SJSA1 (cell line): ENCODE measurements at places on chromosomes 2 and 18.

DNA sequence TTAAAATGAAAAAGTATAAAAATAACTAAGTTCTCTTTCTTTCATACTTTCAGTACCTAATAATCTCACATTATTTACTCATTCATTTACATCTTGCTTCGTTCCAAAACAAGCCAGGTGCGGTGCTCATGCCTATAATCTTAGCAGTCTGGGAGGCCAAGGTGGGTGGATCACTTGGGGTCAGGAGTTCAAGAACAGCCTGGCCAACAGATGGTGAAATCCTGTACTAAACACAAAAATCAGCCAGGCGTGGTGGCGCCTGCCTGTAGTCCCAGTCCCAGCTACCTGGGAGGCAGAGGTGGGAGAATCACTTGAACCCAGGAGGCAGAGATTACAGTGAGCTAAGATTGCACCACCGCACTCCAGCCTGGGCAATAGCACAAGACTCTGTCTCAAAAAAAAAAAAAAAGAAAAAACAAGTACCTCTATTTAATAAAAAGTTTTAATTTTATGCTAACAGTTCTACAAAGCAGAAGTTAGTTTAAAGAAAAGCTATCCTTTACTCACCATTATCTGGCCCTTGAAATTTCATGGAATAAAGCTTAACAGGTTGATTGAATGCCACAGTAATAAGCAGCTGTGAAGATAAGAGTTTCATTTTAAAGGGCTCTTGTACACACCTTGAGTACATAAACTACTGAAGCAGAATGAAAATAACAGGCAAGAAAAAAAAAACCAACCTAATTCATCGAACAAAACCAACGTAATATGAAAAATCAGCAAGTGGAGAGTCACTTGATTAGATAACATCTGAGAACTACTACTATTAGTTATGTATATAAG lies 22.5 kb downstream of the TXNL1 start:
- no peak for DNase-seq

- DNase-seq = no peak
These were observed 80.8 kb upstream of the WIPF1 start for GRCh38 chr2:174678395-174678794.

DNA sequence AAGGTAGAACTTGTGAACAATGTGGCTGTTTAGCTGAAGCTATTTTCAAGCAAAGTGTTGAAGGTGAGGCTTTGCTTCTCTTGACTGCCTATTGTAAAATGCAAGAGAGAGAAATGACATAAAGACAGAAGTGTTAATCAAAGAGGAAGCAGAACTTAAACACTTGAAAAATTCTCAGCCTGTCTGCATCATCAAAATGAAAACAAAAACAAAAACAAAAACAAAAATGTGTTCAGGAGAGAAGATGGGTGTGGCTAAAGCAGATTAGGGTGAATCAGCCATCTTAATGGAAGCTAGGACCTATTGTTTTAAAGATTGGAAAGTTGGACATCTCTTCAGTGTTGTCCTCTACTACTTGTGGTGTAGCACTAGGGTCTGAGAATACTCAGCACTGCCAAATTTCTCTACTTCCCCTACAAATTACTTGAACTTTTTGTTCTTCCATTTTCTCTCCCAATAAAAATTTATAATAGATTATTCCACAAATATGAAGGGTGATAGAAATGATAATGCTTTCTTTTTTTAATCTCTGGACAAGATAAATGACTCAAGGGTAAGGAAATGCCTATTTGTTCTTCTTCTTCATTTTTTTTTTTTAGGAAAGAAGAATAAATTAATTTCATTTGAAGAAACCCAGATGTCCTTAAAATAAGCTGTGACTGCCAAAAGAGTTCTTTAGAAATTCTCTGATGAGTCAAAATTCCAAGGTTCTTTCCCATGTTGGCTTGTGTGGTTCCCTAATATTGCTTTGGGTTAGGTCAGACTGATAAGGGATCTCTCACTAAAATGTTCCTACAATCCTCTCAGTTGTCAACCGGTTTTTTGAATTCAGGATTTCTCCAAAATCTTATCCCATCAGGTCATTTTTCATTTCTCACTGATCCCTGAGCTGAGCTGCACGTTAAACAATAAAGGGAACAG lies 571.2 kb upstream of the ZEB2 start:
- DNase-seq = no peak

- no peak for DNase-seq
These were observed 213.8 kb downstream of the DSC3 start for GRCh38 chr18:30828700-30829099.

DNA sequence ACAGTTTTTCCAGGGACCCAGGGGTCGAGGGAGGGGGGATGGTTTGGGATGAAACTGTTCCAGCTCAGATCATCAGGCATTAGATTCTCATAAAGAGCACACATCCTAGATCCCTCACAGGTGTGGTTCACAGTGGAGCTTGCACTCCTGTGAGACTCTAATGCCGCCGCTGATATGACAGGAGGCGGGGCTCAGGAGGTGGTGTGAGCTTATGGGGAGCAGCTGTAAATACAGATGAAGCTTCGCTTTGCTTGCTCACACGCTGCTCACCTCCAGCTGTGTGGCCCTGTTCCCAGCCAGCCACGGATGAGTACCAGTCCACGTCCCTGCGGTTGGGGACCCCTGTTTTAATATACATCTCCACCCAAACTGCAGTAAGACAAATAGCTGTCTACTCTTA lies 204.2 kb downstream of the AGAP1 start:
- DNase-seq = no peak

- no peak for DNase-seq
These were observed 80.2 kb downstream of the CLHC1 start for GRCh38 chr2:55151733-55152433.

DNA sequence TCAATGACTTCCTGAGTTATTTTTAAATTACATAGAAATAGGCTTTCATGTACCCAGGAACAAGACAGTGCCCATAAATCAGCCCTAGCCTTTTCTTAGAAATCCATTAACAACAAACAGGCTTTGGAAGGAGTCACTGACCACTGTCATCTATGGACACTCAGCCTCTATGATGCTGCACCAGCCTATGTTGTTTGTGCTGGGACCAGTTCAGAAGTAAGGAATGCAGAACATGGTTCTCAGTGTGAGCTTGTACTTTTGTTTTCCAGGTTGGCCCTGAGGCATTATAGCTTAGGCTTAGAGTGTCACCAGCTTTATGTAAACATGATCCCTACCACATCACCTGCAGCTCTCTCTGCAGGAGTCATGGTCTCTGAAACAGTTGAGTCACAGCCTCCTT lies 335.7 kb upstream of the CDH7 start:
- no peak for DNase-seq

GRCh38 chr2:30366199-30366691 lies 80.8 kb upstream of the LCLAT1 start:
- DNase-seq = peak; percentile 86

GRCh38 chr18:68940039-68940438 lies 142.2 kb downstream of the CCDC102B start:
- DNase-seq = no peak

DNA sequence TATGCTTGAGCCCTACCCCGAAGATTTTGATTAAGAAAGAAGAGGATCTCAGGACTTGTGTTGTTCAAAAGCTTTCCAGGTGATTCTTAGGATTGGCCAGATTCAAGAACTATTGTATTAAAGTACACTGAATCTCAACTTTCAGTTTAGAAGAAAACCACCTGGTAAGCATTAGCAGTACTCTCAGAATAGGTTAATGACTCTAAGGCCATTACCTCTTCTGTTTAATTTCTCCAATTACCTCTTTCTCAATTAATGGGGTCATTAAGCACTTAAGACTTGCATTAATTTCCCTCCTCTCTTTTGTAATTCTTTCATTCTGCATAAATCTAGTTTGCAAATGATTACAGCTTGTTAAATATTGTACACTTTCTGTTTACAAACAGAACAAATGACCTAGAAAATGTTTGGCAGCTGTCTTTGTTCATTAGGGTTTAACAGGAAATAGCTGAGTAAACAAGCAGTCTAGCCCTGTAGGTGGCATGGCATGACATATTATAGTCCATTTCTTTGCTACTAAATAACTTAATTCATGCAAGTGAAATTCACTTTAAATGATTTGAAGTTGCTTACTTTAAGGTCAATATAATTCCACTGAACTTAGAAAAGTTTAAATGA lies 20.4 kb upstream of the TDRD15 start:
- no peak for DNase-seq

- DNase-seq = no peak
These were observed 119.5 kb downstream of the NEB start for GRCh38 chr2:151614606-151615306.

DNA sequence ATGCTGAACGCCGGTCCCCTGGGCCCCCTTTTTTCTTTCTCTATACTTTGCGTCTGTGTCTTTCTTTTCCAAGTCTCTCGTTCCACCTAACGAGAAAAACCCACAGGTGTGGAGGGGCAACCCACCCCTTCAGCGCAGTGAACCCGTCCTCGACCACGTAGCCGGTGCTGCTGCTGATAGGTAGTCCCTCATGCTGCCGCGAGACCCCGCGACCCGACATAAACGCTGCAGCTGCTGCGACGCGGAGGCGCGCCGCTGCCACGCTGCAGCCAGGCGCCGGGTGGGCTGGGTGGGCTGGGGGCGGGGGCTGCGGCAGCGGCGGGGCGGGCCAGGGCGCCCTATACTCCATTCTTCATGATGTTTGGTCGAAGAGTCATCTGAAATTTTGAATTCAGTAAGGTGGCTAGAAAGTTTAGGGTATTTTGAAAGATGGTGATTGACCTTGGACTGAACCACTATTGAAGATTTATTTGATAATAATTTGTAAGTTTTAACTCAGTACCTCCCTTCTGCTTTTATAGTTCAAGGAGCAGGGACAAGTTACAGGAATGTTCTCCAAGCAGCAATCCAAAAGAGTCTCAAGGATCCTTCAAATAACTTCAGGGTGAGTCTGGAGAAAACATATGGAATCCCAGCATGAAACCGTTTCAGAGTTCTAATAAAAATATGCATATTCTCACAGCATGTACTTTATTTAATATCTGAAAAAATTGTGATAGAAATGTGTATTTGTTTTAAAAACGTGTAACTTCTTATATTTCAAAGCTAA lies 24.1 kb downstream of the CFLAR start:
- DNase-seq = no peak

GRCh38 chr2:85830645-85831044 lies 58.1 kb downstream of the ST3GAL5 start:
- DNase-seq = no peak

GRCh38 chr2:29360016-29360784 lies 245.0 kb downstream of the CLIP4 start:
- no peak for DNase-seq

DNA sequence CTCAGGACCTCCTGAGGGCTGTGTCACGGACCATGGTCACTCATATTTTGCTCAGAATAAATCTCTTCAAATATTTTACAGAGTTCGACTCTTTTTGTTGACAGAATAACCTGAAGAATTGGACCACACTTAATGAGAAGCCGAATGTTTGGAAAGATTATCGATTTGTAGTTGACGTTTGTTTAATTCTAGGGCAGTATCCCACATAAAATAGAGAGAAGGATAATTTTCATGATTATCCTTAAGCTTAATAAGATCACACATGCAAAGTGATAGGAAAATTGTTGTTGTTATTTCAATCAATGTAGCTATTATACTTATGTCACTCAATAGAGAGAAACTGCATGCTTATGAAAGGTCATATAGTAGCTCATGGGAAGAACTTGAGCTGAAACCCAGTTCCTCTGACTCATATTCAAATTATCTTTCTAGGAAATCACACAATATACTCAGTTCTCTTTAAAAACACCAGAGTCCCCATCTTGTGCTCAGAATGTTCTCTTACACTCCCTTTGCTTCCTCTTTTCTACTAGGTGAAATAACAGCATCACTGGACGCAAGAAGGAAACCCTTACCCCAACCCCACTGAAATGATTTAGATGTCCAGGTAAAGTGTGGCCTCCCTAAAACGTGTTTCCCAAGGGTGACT lies 982.1 kb downstream of the TSN start:
- DNase-seq = no peak

- DNase-seq = no peak
These were observed 98.8 kb upstream of the TAF1B start for GRCh38 chr2:9744256-9745004.

DNA sequence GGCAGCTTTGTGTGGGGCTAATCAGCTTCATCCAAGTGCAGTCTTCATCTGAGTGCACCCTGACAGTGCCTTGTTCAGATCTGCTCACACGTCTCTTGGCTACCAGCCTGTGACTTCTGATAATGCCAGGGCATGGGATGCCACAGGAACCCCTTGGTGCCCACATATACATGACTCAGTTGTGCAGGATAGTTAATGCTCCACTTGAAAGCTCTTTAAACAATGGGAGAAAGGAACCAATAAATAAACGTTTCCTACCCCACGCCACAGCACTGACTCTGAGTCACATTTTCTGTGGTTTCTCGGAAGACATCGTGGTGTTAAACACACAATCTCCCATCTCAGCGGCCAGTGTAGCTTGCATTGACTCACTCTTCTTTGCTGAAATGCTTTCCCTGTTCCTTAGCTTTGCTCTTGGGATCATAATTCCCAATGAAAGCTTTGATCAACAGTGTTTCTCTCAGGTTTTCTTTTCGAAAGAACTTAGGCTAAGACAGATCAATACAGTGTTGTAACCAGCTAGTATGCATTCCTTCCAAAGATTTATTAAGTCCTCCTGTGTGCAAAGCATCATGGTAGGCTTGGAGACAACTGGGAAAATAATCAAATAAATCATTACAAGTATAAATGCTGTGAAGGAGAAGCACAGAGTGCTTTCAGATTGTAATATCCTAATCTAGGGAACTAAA lies 142.0 kb downstream of the COPS8 start:
- peak; percentile 93 for DNase-seq

- no peak for DNase-seq
These were observed 65.9 kb downstream of the SNTG2 start for GRCh38 chr2:1016500-1016899.

DNA sequence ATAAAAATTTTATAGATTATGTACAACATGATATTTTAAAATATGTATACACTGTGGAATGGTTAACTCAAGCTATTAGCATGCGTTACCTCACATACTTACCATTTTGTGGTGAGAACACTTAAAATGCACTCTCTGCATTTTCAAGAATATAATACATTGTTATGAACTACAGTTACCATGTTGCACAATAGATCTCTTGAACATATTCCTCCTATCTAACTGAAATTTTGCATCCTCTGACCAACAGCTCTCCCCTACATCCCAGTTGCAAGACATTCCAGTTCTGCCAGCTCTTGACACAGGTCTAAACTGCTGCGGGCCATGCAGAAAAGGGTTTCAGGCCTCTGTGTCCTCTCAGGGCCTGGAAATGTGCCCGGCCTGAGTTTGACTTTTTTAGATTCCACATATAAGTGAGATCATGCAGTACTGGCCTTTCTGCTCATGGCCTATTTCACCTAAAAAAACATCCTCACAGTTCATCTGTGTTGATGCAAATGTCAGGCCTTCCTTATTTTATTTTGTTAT lies 113.7 kb downstream of the CDCA7 start:
- no peak for DNase-seq

GRCh38 chr2:148720501-148721001 lies 76.0 kb downstream of the EPC2 start:
- no peak for DNase-seq

DNA sequence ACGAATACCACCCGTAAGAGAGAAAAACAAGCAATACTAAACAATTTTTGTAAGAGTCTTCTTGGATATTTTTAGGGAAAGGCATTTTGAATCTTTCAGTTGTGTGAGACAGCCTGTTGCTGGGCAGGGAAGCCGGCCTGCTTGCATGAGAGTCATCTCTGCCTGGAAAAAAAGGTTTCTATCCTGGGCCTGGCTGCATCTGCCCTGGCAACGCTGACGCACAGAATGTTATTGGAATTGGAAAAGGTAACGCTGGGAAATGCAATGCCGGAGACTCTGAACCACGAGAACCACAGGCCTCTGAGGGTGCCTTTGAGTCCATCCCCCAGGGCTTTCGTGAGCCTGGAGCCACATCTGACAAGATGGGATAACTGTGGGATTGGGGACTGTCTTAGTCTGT lies 17.9 kb upstream of the NPAS2 start:
- DNase-seq = no peak

GRCh38 chr2:157251932-157252331 lies 5.6 kb upstream of the GALNT5 start:
- no peak for DNase-seq
